ENCODE measurements at places on chromosomes 2 and 18.

DNA sequence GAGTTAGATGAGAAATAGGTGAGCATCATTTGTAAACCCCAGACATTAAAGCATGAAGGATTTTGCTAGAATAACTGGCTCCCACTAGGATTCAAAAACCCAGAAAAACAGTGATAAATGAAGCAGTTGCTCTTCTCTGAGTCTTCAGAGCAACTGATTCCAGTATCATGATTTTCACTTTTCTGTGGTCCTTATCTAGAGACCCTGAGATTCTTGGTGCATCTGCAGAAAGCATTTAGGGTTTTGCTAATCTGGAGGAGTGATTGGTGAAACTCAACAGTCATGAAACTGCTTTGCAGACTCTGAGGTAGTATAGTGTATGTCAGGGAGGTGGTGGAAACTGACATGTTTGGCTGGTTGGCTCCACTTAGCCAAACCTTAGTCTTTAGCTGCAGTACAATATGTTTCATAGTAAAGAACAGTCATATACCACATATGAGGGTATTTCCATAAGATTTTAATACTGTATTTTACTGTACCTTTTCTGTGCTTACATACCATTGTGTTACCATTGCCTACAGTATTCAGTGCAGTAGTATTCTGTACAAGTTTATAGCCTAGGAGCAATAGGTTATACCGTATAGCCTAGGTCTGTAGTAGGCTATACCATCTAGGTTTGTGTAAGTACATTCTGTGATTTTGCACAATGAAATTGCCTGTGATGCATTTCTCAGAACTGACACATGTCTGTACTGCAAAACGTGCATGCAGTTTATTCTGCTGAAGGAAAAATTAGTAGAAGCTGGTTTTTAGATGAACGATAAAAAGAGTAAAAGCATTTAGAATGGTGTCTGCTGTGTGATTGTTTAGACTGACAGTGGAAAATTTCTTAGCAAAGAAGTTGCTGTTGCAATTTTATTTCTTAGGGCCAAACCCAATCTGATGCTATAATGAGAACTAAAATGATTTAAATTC is 23.8 kb downstream of the EML4 start:
- no peak for DNase-seq

DNA sequence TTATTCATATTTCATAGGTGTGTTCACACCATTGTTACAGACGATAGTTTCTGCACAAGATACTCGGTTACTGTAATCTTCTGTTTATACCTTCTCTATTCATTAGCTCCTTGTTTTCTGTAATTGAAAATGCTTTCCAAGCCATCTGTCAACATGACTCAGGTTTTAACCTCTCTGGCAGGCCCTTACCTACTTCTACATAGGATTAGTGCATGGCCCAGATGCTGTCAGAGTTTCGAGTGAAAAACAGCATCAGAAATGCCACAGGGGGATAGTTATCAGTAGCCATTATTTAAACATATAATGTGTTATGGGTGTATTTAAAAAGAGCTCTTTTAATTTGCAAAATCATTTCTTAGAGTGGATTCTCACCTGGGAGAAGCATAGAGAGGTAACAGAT is 596.4 kb downstream of the FBXO15 start:
- DNase-seq = no peak

- no peak for DNase-seq
Observed at GRCh38 chr2:37748541-37748940, 77.1 kb upstream of the CDC42EP3 start.

- no peak for DNase-seq
Observed at GRCh38 chr2:54977149-54977548, 73.1 kb downstream of the RTN4 start.

- DNase-seq = peak; percentile 80
Observed at GRCh38 chr2:223075301-223076270, 23.6 kb downstream of the KCNE4 start.

DNA sequence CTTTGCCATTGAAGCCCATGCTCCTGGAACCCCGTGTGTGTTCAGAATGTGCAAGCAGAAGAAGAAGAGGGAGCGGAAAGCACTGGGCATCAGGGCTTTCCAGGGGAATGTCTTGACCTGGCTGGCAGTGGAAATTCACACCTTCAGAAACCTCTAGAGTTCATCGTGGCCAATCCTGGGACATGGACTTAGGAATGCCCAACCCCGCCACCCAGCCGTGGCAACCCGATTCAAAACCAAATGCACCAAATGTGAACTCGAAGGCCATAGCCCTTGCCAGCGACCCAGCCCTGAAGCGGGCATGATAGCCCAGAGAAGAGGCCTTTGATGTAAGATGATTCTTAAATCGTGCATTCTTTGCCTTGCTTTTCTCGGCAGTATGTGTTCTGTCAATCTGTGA is 69.4 kb downstream of the ADI1 start:
- no peak for DNase-seq

GRCh38 chr2:109212836-109213563 is 84.0 kb downstream of the SH3RF3 start:
- no peak for DNase-seq

- DNase-seq = peak; percentile 58
Observed at GRCh38 chr2:203650860-203651613, 55.4 kb upstream of the CD28 start.

- DNase-seq = no peak
Observed at GRCh38 chr2:36444216-36444936, 88.8 kb downstream of the CRIM1 start.

DNA sequence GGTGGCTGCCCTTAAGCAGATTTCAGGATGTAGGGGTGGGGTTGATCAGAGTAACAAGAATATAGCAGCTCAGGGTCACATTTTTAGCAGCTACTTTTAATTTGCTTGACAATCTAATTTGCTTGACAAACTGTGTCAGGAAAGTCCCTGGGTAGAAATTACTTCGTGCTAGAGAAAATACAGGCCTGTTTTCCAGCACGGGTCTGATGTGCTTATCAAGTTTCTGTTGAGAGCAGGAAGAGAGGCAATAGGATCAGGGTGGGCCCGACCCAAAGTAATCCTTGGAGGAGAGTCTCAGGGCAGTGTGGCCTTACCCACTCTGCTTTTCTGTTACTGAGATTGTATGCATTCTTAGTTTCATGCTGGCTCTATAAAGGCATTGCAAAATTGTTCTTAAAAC is 221.5 kb downstream of the TSN start:
- no peak for DNase-seq

GRCh38 chr2:198144660-198145059 is 340.3 kb downstream of the PLCL1 start:
- DNase-seq = no peak

DNA sequence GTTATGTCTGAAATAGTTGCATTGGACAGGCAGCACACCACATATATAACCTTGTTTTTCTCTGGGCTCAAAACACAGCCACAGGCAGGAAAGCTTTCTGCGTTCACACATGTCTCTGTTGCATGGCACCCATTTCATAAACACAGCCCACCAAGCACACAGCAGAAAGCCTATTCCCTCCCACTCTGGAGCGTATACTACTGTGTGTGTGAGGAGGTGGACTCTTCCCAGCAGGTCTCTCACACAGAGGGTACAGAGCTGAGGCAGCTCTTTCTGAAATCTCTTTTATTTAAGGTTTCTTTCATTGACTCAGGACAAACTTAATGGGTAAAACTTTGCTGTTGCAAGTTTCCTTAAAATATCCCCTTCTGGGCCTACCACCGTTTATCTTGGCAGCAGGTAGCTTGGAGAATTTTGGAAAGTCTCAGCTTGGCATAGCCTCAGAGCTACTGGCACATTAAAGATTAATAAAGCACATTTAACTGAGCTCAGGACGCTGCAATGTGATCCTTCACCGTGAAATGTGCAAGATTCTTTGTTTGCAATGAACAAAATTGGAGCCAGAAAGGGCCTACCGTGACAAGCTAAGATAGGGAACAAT is 105.1 kb upstream of the NCKAP5 start:
- DNase-seq = no peak

GRCh38 chr2:236632295-236633218 is 62.9 kb downstream of the ACKR3 start:
- DNase-seq = no peak

DNA sequence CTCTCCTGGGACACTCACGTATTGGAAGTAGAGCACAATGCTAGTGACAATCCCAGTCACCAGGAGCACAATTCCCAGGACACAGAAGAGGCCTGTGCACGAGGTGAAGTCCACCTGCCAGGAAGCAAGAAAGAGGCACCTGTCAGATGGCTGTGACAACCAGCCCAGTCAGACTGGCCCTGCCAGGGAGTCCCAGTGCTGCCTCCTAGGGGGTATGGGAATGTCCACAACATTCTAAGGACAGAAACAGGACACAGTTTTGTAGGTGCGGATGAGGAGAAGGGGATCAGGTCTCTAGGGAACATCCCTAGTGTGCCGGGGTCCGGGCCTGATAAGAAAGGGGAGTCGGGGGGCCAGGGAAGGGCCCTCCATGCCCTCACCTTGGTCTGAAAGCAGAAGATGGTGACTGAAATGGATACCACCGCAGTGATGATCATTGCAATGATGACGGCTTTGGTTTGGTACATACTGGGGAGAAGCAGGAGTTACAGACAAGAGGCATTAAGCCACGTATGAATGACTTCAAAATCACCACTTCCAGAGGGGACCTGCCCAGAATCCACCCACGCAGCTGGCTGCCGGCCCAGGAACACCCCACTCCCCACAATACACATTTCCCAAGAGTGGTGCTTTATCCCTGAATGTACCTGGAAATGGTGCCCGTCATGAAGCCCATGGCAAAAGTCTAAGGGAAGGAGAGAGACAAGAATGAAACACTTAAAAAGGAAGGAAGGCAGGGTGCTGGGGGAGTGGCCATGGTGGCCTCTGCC is 6.9 kb downstream of the PNKD start:
- DNase-seq = no peak

DNA sequence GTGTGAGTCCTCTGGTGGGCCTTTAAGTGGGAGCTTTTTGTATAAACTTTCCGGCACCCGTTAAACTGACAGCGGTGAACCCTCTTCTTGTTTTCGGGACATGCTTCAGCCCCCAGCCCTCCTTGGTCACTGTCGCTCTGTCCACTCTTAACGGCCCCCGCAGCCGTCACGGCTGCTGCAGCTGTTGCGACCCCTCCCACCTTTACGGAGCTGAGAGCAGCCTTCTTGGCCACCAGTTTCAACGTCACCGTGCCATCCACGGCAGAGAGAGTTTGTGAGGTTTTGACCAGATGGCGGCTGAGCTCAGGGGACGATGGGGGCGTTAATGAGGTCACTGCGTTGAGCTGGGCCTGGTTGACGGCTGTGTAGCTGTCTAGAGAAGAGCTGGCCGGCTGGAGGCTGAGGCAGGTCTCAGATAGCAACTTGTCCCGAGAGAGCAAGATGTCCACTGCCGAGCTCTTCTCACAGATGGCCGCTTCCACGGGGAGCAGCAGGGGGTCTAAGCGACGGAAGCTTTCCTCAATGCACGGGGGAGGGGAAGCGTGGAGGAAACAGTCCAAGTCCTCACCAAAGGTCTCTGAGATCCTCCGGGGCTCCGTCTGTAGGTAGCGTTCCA is 41.9 kb downstream of the KLF7 start:
- DNase-seq = no peak

- DNase-seq = no peak
Observed at GRCh38 chr2:37321029-37321682, 3.5 kb downstream of the PRKD3 start.

GRCh38 chr2:63590626-63591408 is 2.1 kb downstream of the MDH1 start:
- DNase-seq = peak; percentile 62

DNA sequence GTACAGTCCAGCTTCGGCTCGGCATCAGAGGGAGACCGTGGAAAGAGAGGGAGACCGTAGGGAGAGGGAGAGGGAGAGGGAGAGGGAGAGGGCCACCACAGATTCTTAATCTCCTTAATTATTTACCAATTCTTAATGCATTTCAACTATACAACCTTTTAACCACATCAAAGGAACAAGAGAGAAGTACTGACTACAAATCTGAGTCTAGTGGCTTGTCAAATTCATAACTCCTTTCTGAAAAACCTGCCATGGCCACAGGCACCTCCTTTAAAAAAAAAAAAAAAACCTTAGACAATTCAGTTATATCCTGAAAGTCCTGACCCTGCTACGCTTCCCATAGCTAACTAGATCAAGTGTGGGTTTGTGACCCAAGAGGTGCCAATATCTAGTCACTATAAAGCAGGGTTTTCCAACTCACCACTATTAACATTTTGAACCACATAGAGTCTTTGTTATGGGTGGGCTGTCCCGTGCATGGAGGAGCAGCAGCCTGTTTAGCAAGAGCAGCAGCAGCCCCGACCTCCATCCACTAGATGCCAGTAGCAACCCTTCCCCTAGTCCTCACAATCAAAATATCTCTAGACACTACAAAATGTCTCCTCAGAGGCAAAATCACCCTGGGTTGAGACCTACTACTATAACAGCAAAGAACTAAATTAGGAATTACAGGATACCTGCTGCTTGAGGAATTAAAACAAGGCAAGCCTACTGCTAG is 6.8 kb downstream of the ESCO1 start:
- DNase-seq = no peak

DNA sequence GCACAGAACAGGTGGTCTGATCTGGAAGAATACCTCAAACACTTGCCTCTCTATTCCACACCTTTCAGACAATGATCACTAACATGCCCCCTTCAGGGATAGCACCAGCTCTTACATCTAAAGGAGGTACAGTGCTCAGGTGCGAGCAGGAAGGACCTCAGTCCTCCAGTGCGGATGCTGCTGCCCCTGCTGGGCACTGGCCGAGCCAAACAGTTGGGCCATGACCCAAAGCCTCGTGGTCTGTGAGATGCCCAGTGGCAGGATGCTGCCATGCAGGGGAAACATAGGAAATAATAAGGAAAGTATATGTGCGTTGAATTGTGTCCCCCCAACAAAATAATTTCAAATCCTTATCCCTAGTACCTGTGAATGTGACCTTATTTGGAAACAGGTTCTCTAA is 243.7 kb downstream of the NDUFA10 start:
- no peak for DNase-seq

DNA sequence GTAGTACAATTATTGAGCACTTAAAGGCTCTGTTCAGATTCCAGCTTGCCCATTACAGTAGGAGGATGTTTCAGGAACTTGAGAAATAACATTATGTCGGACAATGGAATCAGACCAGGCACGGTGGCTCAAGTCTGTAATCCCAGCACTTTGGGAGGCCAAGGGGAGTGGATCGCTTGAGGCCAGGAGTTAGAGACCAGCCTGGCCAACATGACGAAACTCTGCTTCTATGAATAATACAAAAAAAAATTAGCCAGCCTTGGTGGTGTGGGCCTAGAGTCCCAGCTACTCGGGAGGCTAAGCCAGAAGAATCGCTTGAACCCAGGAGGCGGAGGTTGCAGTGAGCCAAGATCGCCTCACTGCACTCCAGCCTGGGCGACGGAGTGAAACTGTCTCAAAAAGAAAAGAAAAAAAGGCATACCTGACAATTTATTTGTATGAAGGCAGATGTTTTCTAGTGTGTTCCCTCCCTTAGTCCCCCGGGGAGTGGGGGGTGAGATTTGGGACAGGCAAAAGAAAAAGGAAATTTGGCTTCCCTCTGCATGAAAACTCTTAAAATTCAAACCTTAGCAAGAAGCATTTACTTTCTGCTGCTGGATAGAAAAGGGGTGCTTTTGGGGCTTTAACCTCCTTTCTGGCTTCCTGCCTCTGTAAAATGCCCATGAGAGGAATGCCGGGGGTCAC is 13.7 kb upstream of the ZNF532 start:
- DNase-seq = no peak

GRCh38 chr2:181738074-181738473 is 57.8 kb upstream of the NEUROD1 start:
- DNase-seq = no peak
